ENCODE measurements at places on chromosomes 5 and 9.
A peak's percentile ranks its signal among the peaks of the same experiment; 100 is the strongest.

DNA sequence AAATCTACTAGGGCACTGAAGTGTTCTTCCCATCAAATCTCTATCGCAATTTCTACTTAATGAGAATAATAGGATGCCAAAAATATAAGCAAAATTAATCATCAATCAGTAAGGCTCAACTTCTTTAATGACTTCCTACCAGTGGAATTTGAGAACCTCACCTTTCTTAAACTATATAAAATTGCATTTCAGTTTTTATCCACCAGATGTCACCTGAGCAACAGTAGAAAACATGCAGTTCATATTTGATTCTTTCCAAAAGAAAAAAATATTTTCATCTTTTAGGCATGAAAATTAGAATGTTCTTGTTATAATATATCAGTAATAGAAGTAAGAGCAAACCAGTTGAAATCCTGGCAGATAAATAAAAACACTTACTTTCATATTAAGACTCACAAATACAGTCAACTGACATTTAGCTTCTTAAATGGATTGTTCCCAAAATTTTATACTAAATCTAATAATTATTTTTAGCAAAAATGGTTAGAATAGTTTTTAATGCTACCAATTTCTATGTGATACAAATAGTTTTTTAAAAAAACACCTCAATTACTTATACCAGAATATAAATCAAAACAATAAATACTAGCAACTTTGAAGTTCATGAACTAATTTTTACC, 13.4 kb upstream of the CCDC112 start:
- DNase-seq, result peak; percentile 63

DNA sequence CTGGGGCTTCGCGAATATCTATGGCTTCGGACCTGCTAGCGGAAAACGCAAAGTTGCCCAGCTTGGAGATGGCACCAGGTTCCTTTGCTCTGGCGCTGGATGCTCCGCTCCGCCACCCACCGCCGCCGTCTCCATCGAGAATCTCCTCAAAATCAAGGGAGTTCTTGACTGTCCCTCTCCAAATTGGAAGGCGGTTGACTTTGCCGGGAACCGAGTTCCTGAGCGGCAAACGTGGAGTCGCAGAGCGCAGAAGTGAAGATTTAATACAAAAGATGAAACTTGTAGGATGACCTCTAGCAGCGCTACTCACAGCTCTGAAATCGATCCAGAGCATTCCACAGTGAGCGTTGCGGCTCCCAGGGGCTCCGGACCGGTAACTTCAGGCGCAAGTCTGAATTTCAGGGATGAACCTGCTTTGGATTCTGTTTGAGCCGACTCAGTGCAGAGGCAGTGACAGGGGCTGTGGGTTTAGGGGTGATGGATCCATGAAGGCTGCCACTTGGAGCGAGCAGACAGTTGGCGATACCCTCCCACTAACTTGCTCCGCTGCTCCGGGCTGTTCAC, 1641.5 kb upstream of the C9orf72 start:
- peak; percentile 22 for DNase-seq

DNA sequence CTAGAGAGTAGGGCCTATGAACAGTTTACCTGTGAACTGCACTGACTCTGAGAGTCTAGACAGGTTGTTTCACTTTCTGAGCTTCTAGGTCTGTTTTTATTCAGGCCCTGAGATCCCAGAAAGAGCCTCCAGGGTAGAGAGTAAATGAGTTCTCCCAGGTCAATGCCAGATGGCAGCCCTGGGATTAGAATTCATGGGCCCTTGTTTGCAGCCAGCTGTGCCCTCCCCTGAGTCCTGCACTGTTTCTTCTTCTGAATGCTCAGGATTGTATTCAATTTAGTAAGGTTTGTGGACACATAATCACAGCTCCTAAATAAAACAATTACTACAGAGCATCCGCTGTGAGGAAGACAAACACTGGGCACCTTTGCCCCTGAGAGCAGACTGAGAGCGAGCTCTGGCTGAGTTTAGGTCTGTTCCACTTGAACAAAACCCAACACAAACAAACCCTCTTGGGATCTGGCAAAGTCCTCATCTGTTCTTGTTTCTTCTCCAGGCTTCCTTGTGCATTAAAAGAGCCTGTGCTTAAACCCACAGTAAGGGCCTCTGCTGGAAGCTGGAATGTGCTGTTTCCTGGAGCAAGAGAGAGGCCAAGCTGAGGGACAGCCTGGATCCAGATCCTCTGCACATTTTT, 29.9 kb downstream of the FAM219A start:
- no peak for DNase-seq

DNA sequence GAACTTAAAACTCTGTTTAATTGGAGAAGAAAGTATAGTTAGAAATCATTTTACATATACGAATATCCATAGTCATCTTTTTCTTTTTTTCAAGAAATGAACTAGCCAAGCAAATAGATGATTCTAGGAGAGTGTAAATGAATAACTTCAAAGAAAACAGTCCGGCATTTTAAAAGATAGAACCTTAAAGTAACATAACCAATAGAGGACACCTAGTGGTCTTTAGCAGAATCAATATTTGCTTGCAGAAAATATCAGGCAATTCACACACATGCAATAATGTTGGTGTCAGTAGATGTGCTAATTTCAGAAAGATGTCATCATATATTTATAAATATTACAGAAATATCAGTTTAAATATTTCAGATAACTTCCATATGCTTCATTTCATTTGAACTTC, 57.1 kb downstream of the HCN1 start:
- DNase-seq, result peak; percentile 2

DNA sequence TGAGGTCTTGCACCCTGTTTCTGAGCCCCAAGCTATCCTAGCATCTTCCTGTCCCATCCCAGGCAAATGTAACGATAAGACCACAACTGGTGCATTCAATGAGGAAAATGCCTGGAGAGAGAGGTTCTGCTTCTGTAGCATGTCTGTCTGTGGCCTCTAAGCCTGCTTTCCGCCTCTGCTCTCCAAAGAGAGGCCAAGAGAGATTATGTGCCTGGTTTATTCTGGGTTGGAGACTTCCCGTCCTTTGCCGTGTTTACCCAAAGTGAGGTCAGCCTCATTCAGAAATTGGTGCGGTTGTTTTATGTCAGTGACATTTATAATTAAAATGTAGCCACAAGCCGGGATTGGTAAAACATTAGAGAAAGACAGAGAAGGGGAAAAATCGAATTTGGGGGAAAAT, 77.8 kb downstream of the FGF1 start:
- DNase-seq, result no peak

DNA sequence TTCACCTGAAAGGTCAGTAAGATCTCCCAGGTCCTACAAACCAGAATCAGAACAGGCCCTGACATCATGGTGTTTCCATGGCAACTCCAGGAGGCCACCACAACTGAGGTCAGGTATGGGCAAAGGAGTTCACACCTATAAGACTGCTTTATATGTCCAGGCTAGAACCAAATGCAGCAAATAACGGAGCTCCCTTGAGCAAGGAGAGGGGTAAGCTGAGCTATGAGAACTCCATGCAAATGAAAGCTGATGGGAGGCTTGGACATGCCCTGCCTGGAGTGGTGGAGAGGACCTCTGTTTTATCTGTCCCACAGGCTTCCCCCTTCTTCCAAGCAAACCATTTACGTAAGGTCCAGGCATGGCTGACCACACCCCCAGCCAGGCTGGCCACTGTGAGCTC, 207.7 kb downstream of the SPOCK1 start:
- no peak for DNase-seq

DNA sequence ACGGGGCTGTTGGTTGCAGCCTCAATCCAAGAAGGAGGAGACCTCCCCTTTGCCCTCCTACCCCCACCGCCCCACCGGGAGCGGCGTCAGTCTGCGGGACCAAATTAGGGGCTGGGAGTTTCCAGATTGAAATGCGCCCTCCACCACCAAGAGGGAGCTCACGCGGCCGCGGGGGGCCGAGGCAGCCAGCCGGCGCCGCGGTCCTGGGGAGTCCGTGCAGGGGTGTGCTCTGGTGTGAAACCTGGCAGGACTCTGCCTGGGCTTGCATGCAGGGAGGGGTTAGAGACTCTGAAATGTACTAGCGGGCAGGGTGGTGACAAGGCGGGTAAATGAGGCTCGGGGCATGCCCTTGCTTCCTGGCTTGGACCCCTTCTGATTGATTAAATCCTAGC, 989 bp upstream of the FBN2 start:
- peak; percentile 57 for DNase-seq

GRCh38 chr9:27414220-27414761, 109.8 kb upstream of the IFNK start:
- DNase-seq, result peak; percentile 89

GRCh38 chr9:99385215-99385614, 163.1 kb downstream of the SEC61B start:
- no peak for DNase-seq

DNA sequence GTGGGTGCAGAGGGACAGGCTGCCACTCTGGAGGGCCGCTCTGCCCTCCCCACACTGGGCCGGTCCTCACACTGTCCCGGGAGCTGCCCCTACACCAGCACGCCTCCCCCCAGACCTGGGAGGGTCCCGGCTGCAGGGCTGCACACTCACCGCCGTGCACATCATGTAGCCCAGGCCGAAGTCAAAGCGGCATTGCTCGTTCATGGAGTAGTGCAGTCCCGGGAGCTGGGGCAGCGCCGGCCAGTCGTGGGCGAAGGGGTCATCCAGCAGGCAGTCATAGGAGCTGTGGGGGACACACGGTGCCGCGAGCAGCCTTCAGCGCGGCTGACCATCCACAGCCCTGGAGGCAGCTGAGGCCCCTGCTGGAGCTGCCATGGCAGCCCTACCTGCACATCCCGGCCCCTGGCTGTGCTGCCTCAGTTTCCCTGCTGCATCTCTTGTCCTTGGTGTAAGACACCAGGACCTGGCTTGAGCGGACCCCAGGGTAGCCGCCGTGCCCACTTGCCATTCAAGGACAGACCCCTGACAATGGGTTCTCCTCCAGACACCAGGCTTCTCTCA, 93.2 kb downstream of the ZNF354C start:
- no peak for DNase-seq

DNA sequence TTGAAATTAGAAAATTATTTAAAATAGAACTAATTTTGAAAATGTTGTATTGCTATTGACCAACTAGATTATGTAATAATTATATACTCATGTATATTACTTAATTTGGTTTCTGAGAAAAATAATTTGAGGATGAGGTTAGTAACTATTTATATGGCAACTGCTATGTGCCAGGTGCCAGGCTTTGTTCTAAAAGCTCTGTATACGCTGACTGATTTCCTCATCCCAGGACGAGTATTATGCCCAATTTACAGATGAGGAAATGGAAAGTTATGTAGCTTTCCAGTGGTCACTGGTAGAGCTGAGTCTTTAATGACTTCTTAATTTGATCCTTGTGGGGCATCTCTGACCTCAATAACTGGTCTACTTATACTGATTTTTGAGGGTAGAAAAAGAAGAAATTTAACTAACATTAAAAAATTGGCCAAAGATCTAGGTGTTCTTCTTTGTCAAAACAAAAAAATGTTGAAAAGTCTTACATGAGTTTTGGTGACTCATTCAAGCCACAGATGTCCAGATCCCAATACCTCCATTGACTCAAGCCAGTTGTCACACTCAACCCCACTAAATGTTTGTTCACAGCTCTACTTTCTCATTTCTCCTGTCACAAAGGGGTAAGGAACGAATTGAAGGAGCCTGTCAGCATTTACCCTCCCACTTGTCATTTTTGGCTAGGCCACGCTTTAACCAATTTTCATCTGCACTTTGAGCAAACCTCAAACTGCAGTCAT, 228.1 kb upstream of the MEF2C start:
- DNase-seq, result no peak

GRCh38 chr9:36999728-37000333, 34.2 kb downstream of the PAX5 start:
- no peak for DNase-seq

- no peak for DNase-seq
Measured at GRCh38 chr5:102286476-102286875, 9.6 kb downstream of the SLCO4C1 start.

DNA sequence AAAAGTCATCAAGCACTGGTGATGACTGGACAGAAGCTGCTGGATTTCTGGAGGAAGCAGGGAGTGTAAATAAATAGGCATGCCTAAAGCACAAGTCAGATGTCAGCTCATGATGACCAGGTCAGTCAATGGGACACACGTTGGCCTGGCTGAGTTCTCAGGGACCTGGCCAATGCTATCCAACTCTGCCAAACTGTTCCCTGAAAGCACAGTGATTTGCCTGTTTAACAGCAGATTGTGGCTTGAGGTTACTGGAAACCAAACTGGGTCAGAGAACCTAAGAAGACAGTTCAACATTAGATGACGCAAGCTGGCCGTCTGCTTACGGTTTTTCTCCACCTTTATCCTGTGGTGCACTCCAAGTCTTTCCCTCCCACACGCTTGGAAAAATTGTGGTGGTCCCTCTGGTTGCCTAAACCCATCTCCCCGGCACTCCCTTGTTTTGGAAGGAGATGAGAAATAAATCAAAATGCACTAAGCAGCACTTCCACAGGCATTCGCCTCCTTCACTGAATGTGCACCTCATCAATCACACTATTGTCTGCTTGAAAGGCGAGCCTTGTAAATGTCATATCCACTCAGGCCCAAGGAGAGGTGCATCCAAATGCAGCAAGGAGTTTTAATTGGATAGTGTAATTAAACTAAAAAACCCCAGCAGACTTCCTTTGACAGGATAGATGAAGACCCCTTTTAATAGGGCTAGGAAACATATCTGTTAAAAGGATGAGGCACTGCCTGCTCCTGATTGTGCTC, 199.4 kb downstream of the GAPVD1 start:
- no peak for DNase-seq

DNA sequence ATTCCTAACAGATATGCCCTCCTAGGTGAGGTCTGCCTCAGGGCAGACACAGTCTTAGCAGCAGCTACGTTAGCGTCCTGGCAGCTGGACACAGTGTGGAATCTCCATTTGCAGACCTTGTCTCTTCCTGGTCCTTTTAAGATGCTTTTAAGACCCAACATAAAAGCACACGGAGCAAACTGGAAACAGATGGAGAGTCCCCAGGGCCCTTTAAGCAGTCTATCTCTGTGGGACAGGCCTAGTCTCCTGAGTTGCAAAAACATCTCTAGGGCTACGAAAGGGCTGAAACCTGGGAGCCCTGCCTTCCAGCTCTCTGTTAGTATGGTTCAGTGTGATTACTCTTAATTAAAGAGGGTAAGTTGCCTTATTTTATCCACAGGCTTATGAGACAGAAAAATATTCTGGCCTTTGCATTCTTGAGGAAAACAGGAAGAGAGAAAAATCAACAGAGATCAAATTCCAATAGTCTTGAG, 66.0 kb upstream of the GNA14 start:
- DNase-seq, result no peak

DNA sequence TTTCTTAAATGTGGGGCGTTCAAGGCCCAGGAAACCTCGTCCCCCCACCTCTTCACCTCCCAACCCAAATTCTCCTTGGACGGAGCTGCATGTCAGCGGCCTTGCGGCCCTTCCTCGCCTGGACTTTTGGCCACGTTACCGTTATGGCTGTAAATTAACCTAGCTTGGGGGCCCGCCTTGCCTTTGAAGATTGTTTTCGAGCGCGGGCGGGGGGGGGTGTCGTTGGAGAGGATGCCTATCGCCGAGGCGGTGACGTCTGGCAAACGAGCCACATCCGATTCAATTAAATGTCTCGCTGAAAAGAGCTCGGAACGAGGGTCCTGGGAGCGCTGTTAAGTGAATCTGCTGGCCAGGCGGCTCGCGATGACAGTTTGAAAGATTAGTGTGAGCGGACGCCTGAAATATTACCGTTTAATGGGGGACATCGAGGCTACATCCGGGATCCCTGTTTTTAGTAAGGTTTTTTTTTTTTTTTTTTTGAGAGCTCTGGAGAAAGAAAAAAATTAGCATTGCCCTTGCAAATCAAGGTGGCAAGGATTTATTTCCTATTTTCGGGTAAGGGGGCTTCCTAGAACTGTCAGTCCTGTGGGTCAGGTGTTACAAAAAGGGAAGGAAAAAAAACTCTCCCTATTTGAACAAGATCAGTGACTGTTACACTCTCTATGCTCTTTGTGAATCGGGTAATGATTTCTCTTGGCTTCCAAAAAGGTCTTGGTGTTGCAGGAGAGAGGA, 2.3 kb upstream of the NKX2-5 start:
- DNase-seq, result no peak

GRCh38 chr9:113786071-113786470, 90.0 kb upstream of the ZNF618 start:
- no peak for DNase-seq

Measured in stomach (tissue), 19 donors.